Stimulated activated CD4-positive, alpha-beta T cell treated with anti-CD3 and anti-CD28 coated beads, Interleukin-1b, Interleukin-23, amount 100 ng/mL, for 1 hour (primary cell): ENCODE measurements at places on chromosomes 1 and 21.

GRCh38 chr1:119838236-119838635 is 27.0 kb upstream of the REG4 start:
- DNase-seq, result no peak

- DNase-seq, result no peak
Measured at GRCh38 chr1:52739699-52740467, 13.6 kb downstream of the ZYG11B start.

DNA sequence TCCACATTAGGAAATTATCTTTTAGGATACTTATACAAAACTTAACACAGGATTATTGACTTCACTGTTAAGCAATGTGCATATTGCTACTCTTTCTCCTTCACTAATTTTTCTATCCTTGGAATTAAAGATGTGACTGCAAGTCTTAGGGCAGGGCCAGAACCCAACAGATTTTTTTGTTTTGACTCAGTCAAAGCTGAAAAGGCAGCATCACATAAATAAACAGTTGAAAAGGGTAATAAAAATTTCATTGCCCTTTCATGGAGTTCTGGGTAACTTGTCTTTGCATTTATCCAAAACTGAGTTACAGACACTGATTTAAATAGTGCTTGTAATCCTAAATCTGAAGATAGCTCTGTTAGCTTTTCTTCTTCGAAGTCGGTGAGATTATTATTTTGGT is 1.9 kb upstream of the TMEM35B start:
- DNase-seq, result no peak

DNA sequence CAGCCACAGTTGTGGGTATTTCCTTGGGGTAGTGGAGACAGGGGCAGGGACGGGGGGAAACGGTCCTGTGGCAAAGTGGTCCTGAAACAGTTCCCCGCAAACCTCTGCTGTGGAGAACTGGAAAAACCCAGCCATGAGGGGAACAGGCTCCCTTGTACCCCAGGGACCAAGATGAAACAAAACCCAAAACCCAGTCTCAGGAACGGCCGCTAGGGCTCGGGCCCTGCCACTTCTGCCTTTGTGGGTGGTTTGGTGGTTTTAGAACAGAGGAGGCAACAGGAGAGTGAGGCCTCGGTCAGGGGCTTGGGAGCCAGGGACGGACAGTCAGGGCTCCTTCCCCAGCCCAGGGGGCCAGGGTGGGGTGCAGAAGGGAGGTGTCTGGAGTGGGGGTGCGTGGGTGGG is 24.8 kb upstream of the EDN2 start:
- DNase-seq, result no peak

- DNase-seq, result no peak
Measured at GRCh38 chr1:119987112-119987511, 82.3 kb downstream of the NOTCH2 start.

DNA sequence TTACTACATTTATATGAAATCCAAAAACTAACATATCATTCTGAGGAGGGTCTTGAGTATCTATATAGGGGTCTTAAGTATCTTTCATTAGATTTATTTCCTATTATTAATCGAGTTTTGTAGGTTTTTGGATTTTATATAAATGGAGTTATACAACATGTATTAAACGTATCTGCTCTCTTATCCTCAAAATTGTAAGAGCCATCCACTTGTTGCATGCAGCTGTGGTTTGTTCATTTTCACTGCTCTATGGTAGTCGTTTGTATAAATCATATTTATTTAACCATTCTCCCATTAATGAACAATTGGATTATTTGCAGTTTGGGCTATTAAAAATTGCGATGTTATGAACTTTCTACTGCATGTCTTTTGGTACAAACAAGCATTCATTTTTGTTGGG is 97.1 kb downstream of the ENAH start:
- DNase-seq, result no peak

DNA sequence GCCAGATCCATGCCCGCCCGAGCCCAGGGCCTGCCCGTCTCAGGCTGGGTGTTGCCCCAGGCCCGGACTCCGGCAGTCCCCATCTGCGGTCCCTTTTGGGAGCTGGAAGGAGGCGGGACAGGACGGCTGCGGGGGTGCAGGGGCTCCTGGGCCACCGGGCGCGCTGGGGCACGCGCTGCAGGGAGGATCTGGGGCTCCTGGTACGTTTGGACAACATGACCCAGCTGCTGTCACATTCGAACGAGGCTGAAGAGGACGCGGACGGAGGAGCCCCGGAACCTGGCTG is 6.6 kb upstream of the CALML6 start:
- no peak for DNase-seq

GRCh38 chr1:29397256-29397590 is 160.9 kb downstream of the PTPRU start:
- no peak for DNase-seq
